Motor neuron (in vitro differentiated cells): ENCODE measurements at places on chromosomes 7 and 10. TPM values are rescaled to one million over a fixed set of nuclear protein-coding genes. Genes with fewer than 3 reads are reported as not detected.
A peak's percentile ranks its signal among the peaks of the same experiment; 100 is the strongest.

- peak; percentile 88 for ATAC-seq
These were observed 71.8 kb upstream of the LRRN3 start for GRCh38 chr7:111018960-111019736.

DNA sequence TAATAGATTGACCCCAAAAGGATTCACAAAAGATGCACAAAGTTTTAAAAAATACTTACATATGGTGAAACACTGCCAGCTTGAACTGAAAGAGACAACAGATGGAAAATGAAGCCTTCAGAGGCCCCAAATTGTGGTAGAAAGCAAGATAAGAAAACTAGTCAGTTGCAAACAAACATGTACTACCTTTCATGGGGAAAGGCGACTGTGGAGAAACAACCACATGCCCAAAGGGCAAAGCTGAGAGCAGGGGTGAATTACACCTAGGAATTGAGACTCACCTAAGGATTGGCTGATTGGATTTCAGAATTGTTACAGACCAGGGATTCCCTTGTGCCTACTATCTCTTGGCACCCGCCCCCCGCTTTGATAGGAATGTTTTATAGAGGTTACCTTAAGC is 13.1 kb downstream of the EPC1 start:
- ATAC-seq = no peak

DNA sequence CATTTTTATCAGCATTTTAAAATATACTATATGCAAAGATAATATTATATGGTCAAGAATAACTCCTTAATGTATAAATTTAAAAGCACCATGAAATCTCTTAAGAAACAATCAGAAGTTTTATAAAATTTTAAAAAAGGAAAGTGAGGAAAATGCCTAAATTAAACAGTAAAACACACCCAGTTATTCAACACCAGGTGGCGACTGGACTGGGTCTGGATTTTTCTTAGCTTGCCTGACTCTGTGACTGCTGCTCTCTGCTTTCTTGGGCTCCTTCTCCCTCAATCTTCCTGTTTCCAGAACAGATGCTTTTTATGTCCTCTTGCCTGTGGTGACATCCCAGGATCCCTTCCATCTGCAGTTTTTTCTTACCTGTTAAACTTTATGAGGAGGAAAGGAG is 200.3 kb downstream of the BICC1 start:
- ATAC-seq = no peak

DNA sequence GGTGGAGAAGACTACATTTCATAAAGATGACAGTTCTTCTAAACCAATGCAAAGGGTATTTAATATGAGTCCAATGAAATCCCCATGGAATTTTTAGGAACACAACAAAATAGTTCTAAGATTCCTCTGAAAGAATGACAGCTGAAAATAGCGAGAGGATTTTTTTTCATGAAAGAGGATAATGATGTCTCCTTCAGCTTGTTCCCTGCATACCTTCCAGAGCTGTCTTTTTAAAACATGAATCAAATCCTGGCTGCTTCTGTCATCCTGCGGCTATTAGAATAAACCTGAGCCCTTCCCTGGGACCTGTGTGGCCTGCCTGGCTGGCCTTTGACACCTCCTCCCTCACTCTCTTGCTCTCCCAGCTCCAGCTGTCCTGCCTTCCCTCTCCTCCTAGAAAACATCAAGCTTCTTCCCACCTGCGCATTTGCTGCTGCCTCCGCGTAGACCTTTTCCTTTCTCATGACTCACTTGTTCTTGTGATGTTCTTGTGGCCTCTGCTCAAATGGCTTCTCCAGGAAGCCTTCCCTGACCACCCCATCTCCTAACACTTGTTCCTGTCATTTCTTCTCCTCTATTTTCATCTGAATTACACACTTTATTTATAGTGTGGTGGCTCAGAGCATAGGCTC is 57.4 kb downstream of the EEPD1 start:
- ATAC-seq = peak; percentile 58

DNA sequence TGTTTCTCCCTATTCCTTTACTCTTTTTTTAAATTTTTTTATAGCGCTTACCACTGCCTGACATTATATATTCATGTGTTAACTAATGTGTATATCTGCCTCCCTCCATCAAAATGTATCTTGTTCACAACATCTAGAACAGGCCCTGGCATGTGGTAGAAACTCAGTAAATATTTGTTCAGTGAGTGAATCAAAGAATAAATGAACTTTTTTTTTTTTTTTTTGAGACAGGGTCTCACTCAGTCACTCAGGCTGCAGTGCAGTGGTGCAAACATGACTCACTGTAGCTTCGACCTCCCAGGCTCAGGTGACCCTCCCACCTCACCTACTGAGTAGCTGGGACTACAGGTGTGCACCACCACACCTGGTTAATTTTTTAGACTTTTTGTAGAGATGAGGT is 7.5 kb upstream of the CALD1 start:
- no peak for ATAC-seq

DNA sequence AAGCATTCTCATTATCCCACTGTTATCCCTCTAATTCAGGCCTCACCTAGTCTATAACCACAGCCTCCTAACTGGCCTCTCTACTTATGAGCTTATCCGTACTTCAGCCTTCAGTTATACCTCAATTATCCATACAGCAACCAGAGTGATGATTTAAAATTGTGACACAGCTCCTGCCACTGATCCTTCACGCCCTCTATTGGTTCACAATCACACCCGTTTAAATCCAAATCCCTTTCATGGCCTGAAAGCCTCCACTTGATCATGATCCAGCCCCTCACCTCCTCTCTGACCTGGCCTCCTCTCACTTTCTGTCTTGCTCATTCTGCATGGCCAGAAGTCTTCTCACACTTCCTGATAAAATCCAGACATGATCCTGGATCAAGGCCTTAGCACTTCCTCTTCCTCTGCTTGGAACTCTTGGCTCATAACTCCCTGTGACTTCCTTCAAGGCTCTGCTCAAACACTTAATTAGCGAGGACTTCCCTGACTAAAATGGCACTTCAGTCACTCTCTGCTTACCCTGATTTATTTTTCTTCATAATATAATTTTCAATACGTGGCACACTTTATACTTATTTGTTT is 19.0 kb upstream of the TMEM26 start:
- no peak for ATAC-seq

GRCh38 chr10:79336739-79337138 is 10.5 kb upstream of the PPIF start:
- peak; percentile 19 for ATAC-seq

GRCh38 chr10:31604646-31605170 is 285.7 kb downstream of the ZEB1 start:
- ATAC-seq = no peak

- ATAC-seq = no peak
These were observed 116.7 kb upstream of the IMMP2L start for GRCh38 chr7:111678986-111679385.

Gene IKZF5
- total RNA-seq = 9.1 and 12.0 TPM in 2 replicates

Gene TSPAN15
- 3.4 and 4.8 TPM in 2 replicates for total RNA-seq
